ENCODE measurements at places on chromosomes 12 and 14.

DNA sequence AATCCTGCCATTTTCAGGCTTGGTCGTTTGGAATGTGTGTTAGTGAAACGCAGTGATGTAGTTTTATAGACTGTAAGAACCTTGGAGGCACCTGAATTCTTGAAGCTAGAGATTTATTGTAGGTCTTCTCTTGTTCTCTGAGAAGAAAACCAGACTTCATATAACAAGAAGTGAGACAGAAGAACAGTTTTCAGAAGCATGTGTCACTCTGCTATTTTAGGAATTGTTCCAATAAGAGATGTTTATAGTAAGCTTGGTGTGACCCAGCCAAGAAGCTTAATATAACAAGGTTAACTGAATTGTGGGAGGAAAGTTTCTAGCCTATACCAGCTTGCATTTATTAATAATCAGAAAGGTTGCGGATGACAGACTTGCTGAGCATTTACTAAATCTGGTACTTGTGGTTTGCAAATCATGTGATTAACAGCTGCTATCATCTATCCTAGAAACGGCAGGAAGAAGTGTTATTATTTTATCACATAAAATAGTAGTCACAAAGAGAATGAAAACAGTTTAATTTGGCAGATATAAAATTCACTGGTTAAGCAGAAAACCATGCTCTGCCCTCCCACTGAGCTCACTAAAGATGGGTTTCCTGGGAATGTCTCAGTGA is 49.2 kb upstream of the BCAT1 start:
- DNase-seq: peak; percentile 8

DNA sequence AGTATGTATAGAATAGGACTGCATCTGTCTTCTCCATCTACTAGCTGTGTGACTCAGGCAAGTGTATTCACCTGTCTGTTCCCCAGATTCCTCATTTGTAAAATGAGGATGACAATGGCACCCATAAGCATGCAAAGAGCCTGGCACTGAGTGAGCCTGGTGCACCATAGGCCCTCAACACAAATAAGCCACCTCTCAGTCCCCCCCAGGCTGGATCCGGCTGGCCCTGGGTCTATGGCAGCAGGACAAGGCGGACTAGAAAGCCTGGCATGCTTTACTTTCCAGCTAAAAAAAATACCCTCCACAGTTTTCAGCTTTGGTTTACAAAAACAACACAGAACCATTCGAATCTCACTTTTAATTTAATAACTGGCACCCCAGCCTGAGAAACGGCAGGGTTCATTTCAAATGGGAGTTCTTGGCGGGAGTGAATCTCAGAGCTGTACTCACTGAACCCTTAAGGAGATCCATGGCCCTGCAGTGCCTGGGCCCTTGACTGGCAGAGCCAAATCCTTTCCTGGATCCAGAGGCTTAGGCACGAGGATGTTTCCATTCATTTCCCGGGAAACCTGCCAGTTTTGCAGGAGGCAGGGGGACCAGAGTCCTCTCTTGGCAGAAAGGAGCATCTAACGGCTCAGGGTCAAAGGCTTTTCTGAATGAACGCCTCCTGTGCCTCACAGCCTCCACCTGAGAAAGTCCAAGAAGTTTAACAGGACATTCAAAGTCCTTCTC is 17.7 kb downstream of the SYNE3 start:
- no peak for DNase-seq

- DNase-seq: no peak
These were observed 29.2 kb downstream of the KCNA1 start for GRCh38 chr12:4938900-4939299.

DNA sequence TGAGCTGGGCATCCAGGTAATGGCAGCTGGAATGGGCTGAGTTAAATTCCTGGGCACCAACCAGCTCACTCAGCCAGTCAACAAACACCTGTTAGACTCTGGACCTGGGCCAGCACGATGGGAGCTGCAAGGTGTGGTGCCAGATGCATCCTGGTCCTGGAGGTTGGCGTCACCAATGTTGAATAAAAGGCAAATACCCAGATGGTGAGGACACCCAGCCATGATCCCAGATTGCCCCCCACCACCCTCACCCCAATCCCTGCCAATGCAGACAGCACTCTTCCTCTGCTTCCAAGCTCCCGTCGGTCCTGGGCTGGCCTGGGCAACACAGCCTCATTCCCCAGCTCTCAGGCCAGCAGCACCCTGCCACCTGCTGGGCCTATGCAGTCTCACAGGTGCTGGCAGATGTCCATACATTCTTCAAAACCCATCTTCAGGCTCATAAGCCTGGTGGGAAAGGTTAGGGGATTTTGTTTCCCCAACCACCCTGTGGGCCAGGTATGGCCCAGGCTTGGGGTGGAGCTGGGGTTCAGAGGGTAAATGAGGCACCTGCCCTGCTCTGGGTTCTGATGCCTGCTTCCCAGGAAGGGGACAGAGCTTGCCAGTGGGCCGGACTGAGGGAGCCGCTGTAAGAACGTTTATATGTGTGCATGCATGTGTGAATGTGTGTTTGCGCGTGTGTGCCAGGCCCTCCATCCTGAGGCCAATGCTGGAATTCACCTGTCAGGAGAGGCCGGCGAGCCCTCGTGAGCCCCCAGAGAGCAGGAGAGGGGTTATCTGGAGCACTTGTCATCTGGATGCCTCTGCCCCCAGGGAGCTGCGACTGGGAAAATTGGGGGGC is 58.0 kb downstream of the LGMN start:
- DNase-seq: peak; percentile 83

DNA sequence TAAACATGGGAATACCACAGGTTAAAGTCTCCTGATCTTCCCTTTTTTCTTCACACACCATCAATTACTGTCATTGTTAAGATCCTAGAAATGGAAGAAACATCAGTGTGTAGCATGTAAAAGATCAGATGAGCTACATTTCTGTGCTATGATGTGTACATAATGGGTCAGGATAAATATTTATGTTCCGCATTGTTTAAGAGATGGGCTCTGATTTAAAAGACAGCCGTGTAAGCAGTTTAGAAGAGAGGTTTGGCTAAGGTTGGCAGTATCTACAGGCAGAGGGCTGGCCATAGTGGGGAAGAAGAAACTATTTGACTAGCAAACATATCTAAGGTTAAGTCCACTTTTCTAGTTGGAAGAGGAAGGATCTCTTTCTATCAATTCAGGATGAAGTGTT is 49.4 kb downstream of the LRRC9 start:
- DNase-seq: no peak

GRCh38 chr12:68609998-68610369 is 715 bp upstream of the RAP1B start:
- DNase-seq: no peak

- DNase-seq: no peak
These were observed 12.2 kb upstream of the PPP1R13B start for GRCh38 chr14:103859416-103860202.

GRCh38 chr14:32762886-32763285 is 175.8 kb upstream of the NPAS3 start:
- DNase-seq: no peak

DNA sequence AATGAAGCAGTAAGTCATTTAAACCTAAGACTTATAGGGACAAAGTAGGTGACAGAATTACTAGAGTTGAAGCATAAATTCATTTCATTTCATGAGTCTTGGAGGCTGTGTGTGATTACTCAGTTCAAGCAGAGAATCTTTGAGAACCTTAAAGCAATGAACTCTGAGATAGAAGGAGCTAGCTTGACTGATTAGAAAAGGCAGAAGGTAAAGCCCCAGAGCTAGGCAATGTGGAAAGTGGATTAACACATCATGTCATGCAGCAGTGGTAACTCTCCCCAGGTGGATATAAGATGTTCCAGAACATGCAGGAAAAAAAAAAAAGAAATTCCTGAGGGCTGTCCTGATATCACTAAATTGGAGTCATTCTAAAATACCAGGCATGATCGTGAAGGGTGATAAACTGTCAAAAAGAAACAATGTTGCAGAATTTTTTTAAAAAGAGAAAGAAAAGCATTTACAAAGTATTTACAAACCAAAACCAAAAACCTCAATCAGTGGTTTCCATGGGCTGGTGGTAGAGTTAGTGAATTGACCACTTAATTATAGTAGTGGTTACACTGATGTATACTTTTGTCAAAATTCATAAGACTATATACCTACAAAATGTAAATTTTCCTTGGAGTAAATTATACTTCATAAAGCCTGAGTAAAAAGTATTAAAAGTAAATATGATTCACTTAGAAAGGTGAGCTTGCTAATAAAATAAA is 12.7 kb upstream of the SLC16A7 start:
- DNase-seq: no peak

DNA sequence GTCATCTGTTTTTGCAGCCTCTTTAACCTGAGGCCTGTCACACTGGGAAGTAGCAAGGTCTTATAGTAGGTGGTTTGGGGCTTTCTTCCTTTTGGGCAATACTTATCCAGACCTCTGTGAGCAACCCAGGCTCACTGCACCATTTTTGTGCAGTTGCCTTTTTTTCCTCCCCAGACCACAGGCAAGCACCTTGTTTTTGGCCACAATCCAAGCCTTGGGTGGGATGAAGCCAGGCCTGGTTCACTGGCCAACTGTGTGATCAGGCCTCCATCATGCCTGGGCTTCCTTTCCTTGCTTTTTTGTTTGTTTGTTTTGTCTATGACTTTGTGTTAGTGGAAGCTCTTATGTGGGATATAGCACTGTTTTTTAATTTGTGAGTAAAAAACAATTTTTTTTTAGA is 71.7 kb downstream of the DNAH10 start:
- no peak for DNase-seq

- peak; percentile 59 for DNase-seq
These were observed 37.0 kb upstream of the TMEM263 start for GRCh38 chr12:106918746-106919145.

GRCh38 chr12:125064492-125064891 is 743 bp upstream of the AACS start:
- DNase-seq: no peak

- no peak for DNase-seq
These were observed 4.1 kb downstream of the PHB2 start for GRCh38 chr12:6966351-6966750.

- no peak for DNase-seq
These were observed 17.4 kb downstream of the TIMELESS start for GRCh38 chr12:56431850-56432249.

GRCh38 chr12:77760271-77761025 is 70.2 kb upstream of the NAV3 start:
- no peak for DNase-seq

DNA sequence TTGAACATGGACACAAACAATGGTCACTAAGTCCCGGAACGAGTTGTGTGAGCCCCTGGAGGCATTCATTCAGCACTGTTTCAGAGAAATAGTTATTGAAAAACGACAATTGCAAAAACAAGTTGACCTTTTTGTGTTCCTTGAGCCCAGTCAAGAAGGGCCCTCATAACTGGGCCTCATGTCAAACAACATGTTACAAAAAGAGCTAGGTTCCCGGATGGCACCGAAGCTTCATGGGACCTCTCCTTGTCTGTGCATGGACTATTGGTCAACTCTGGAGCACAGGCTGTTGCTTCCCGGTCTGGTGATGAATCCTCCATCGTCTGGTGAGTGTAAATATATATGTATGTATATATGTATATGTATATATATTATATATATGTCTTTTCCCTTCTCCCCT is 176.6 kb downstream of the ALG10 start:
- DNase-seq: no peak

All from dermis blood vessel endothelial cell (primary cell).